ENCODE measurements at places on chromosomes 6 and 20.

- no peak for DNase-seq
Measured at GRCh38 chr20:49706630-49707091, 7.0 kb downstream of the B4GALT5 start.

GRCh38 chr6:134168590-134169208 is 116.3 kb upstream of the SLC2A12 start:
- no peak for DNase-seq

- no peak for DNase-seq
Measured at GRCh38 chr20:45328451-45328850, 19.8 kb downstream of the SDC4 start.

DNA sequence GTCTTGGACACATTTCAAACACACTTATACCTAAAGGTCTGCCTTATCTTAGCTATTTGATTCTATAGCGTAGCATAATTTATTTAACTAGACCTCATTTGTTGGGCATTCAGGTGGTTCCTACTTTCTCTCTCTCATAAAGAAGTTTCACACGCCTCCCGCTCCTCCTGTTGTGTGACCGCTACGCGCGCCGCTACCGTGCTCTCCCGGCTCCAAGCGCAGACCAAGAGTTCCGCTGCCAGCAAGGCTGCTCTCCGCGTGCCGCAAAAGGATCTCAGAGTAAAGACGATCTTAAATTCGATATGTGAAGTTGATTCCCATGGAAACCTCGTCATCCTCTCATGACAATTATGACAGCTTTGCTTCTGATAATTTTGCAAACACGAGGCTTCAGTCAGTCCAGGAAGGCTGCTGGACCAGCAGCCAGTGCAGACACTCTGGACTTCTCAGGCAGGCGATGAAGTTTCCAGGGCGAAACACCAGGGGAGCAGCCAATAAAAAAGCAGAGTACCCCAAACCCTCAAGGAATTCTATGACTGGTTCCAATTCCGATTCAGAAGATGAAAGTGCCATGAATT is 20.4 kb downstream of the PRSS16 start:
- no peak for DNase-seq

DNA sequence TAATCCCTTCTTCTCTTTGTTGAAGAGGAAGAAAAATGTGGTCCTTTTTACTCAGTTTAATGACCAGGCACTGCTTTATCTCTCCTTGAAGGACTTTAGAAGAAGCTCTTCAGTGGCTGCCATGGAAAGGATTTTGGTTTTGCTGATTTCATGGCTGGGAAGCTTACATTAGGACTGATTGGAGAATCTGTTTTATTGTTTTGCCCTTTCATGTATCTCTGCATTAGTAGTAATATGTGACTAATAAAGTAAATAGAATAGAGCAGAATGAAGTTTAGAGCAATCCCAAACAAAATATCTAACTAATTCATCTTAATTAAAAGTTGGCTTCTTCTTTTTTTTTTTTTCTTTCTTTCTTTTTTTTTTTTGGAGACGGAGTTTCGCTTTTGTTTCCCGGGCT is 502.9 kb downstream of the HAO1 start:
- DNase-seq: no peak

DNA sequence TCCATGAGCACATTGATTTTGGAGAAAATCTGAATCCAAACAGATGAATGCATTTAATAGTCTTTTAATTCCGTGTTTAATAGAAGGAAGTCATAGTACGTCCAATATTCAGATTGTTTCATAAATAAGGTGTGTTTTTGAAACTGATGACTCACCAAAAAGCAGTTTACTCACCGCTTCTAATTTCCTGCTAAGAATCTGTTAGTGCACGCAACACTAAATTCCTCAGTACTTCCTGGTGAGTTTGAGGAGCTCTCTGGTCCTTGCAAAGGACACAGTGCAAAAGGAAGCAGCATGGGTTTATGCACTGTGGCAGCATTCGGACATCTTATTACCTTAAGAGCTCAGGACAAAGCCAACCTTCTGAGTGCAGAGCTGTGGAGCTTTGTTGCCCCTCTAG is 2.3 kb upstream of the ADGRF1 start:
- DNase-seq: no peak

DNA sequence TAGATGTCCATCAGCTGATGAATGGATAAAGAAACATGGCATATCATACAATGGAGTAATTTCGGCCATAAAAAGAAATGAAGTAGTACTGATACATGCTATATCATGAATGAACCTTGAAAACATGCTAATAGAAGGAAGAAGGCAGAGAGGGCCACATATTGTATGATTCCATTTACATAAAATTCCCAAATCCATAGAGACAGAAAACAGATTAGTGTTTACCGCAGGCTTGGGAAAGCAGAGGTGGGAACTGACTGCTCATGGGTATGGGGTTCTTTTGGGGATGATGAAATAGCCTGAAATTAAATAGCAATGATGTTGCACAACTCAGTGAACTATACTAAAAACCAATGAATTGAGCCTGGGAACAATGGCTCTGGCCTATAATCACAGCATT is 58.3 kb downstream of the SERAC1 start:
- DNase-seq: no peak

- no peak for DNase-seq
Measured at GRCh38 chr6:43499028-43499815, 10.9 kb downstream of the LRRC73 start.

GRCh38 chr6:103675807-103676406 is 1183.8 kb downstream of the HACE1 start:
- no peak for DNase-seq

DNA sequence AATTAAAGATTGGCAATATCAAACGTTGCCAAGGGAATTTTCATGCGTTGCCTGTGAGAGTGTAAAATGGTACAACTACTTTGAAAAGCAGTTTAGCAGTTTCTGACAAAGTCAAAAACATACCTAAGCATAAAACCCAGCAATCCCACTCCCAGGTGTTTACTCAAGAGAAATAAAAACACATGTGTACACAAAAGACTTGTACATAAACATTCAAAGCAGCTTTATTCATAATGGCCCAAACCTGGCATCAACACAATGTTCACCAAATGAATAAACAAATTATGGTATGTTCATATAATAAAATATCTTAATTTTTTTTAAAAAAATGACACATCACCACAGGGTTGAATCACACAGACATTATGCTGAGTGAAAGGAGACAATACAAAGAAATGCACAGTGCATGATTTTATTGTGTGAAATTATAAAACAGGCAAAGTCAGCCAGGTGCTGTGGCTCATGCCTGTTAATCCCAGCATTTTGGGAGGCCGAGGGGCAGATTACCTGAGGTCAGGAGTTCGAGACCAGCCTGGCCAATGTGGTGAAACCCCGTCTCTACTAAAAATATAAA is 240.4 kb upstream of the MARCKS start:
- DNase-seq: no peak

GRCh38 chr20:215796-216195 is 11.3 kb upstream of the DEFB129 start:
- no peak for DNase-seq

DNA sequence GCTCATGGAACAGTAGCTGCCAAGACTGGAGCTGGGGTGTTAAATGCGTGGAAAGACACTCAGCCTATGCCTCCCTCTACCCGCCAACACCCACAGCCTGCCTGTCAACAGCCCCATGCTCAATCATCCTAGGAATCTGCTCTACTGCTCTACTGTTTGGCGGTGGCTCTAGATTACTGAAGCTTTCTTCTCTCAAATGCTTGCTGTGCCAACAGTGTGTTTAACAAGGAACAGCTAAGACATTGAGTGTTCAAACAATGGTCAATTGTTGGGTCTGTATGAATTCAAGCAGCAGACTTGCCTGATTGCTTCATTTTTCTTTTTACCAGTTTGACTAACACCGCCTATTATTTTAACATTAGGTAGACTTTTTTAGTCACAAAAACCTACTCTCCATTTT is 258.6 kb downstream of the SOD2 start:
- no peak for DNase-seq

GRCh38 chr6:14997507-14997906 is 248.4 kb upstream of the JARID2 start:
- DNase-seq: no peak

DNA sequence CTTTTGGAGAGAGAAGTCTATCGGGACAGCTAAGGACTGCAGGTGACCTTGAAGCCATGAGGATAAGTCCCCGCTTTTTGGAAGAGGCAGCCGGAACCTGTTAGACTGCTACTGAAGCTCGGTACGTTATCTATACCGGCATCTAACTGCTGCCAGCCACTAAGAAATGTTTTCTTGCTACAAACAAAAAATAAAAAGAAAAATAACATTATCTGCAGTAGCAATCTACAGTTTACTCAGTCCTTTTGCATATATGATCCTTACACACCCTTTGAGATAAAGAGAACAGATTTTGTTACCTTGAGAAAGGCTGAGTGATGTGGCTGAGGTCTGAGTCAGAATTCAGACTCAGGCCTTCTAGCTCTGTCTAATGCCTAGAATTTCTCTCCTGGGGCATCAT is 314.6 kb downstream of the CDH26 start:
- DNase-seq: no peak

DNA sequence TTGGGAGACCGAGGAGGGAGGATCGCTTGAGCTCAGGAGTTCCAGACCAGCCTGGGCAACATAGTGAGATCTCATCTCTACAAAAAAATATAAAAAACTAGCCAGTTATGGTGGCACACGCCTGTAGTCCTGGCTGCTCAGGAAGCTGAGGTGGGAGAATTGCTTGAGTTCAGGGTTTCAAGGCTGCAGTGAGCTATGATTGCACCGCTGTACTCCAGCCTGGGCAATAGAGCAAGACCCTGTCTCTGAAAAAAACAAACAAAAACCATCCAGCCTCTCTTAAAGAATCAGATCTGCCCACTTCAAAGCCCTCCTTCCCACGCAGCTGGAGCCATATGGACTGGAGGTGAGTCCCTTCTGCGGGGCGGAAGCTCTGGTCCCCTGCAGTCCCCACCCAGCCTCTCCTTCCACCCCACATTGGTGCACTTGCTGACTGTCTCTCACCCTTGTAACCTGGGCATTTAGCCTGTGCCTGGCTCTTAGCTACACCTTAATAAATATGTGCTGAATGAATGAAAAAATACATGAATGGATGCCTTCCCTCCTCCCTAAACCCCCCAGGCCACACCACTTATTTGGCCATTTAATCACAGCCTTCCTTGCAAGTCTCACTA is 7.2 kb upstream of the PARD6B start:
- no peak for DNase-seq

- no peak for DNase-seq
Measured at GRCh38 chr20:54920491-54920890, 445.1 kb downstream of the DOK5 start.

DNA sequence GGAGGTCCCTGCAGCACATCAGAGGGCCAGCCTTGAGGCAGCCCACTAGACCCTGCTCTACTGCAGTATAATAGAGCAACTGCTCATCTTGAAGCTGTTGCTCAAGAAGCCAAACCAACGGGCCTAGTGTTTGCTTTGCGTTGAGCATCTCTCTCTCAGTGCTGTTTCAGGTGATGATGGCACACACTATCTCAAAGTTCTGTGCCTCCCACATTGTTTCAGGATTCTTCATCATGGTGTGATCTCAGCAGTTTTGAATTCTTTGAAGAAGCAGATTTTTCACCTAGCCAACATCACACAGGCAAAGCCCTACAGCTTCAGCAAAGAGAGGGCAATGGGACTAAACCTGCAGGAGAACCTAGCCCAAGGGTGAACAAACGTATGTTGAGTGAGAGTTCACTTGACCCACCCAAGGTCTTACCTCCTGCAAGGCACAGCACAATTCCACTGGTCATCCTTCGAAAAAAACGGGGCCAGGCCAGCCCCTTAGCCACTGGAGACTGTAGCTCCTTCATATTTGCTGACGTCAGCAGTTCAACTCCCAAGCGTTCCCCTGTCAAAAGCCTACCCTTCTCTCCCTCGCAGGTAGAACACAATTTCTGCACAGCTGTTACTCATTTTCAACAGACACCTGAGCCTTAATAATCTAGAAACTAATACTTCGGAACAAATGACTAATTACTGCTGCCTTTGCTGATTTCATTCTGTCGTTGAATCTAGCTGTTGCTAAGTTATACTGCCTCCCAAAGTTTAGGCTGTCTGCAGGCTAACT is 15.8 kb downstream of the MYB start:
- DNase-seq: no peak

DNA sequence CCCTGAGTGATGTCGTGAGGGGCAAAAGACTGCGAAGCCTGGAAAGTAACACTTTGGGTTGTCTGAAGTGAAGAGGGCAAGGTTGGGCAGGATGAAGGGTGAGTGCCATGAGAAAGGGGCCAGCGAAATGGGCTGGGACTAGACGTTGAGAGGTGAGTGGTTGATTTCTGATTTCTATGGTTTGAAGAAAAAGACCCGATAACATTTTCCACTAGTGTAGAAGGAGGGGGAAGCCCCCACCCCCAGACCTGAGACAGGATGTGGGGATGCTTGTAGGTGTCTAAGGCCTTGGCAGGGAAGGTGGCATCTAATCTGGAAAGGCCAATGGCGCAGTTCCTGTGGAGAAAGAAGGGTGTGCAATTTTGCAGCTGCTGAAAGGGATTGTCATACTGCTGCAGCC is 25.3 kb upstream of the KIF3B start:
- no peak for DNase-seq

- DNase-seq: no peak
Measured at GRCh38 chr20:48932375-48932941, 10.9 kb downstream of the ARFGEF2 start.

DNA sequence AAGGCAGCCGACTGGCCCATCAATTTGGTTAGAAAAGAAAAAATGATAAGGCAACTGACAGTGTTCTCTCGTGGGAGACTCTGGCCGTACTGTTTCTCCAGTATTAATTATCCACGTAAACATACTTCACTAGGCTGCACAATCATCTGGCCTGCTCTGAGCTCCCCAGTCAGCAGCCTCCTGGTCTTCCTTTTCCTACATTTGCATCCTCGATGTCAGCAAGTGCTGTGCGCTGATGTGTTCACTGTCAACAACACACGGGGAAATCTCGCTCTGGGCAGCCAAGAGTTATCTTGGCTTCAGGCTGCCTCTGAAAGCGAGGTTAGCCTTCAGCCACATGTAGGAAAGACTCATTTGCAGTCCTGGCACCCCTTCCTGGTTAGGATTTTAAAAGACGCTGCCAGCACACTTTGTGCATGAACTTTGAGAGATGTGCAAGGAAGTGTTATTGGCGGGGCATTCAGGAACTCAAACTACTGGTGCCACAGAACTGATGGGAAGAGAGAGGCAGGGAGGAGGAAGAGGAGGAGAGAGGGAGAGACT is 460.5 kb upstream of the ARID1B start:
- no peak for DNase-seq

GRCh38 chr20:63708301-63709148 is 686 bp downstream of the ZGPAT start:
- DNase-seq: no peak

GRCh38 chr6:100096341-100096740 is 102.3 kb upstream of the MCHR2 start:
- DNase-seq: no peak

- no peak for DNase-seq
Measured at GRCh38 chr6:90538278-90539046, 48.4 kb downstream of the MAP3K7 start.

- no peak for DNase-seq
Measured at GRCh38 chr20:49185071-49185761, 2.9 kb downstream of the STAU1 start.

DNA sequence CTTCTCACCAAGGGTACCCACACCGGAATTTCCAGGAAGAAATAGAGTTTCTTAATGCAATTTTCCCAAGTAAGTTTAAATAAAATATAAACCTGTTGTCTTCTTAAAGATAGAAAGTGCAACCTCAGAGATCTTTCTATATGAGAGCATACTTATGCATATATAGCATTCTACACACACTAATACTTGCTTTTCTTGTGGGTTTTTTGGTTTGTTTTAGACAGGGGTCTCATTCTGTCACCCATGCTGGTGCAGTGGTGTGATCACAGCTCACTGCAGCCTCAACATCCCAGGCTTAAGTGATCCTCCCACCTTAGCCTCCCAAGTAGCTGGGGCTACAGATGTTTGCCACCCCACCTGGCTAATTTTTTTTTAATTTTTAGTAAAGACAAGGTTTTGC is 15.7 kb downstream of the AMD1 start:
- no peak for DNase-seq
